ENCODE measurements at places on chromosomes 12 and 14. TPM values are rescaled to one million over a fixed set of nuclear protein-coding genes. Genes with fewer than 3 reads are reported as not detected.
A peak's percentile ranks its signal among the peaks of the same experiment; 100 is the strongest.

- peak; percentile 80 for DNase-seq
Observed at GRCh38 chr12:123533672-123534643, at the start of gene RILPL1. Gene RILPL1, minus strand, starts transcription at chr12:123533719. Its CDS starts 237 bp downstream, at chr12:123533482.

Gene SETD1B
- total RNA-seq: 2.4 TPM

Gene KRT5
- not detected for total RNA-seq

DNA sequence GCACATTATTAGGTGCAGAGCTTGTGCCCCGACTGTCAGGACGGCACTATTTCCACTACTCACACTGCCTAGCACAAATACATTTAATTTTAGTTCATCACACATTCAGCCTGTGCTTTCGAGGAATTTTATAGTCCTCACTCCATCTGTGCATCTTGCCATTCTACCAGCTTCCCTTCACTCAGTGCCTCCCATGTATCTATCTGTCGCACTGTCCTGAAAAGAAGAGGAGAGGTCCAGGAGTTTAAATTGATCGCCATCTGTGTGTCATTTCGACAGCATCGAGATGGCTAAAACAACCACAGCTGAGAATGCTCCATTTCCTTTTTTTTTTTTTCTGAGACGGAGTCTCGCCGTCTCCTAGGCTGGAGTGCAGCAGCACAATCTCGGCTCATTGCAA lies 97.6 kb upstream of the FOXN3 start:
- DNase-seq: no peak

GRCh38 chr12:14769466-14769968 lies 33.8 kb downstream of the WBP11 start:
- no peak for DNase-seq

Gene RNASE7
- not detected for total RNA-seq

- no peak for DNase-seq
Observed at GRCh38 chr12:67720351-67720856, 71.9 kb downstream of the DYRK2 start.

DNA sequence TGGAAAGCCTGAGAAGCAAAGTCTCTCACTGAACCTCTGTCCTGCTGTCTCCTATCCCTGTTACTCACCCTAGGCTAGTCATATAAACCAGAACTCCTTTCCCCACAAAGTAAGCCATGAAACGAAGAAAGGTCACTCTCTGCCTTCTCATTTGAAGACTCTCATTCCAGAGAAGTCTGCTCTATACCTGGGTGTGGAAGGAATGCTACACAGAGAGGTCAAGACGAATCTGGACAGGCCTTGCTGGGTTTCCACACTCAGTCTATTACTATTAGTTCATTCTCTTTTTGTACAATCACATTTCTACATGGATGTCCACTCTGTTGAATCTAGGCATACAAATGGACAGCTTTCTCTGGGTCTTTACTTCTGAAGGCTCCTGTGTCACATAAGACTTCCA lies 2.4 kb upstream of the AEBP2 start:
- DNase-seq: no peak

Gene ANKRD33
- not detected for total RNA-seq

DNA sequence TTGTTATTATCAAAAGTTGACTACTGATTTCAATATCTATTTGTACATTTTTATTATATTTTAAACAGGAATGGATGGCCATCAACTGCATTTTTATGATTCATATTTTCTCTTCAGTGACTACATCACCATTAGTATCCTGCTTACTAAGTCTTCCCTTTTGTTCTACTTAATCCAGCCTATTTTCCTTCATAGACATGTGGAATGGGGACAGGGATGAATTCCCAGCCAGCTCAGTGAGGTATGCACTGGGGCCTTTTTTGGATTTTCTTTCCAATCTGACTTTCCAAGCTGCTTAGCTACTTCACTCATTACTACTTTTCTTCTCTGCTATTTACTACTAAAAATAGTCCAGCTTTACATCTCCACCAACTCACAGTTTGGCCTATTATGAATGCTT lies 38.4 kb downstream of the AKAP6 start:
- no peak for DNase-seq
